Type B pancreatic cell (in vitro differentiated cells): ENCODE measurements at places on chromosomes 16 and 17.

DNA sequence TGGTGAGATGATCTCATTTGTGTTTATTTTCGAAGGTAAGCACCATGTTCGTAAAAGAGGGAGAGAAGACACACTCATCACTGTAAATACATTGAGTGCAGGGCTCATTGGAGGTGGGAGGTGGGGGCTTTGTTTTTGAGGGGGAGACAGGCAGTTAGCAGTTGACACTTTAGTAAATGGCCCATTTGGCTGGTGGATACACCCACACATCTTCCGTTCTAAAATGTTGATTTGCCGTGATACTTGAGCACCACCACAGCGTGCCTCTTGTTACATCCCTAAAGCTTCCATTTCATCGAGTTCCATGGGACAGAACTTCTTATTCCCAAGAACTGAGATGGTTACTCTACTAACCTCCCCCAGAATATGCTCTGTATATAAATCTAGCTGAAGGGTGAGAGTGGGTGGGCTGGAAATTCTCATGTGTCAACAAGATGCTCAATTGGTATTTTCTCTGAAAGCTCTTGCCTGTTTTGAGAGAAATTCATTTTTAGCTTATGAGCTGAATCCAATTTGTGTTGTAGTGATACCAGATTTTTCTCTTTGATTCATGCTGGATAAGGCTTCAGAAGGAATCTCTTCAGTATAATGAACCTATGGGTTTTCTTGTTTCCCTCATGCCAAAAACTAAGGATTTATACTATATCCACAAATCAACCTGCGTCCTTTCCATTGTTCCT is 314.3 kb downstream of the RBFOX1 start:
- DNase-seq = no peak

GRCh38 chr16:73526011-73526804 is 478.3 kb upstream of the ZFHX3 start:
- no peak for DNase-seq

DNA sequence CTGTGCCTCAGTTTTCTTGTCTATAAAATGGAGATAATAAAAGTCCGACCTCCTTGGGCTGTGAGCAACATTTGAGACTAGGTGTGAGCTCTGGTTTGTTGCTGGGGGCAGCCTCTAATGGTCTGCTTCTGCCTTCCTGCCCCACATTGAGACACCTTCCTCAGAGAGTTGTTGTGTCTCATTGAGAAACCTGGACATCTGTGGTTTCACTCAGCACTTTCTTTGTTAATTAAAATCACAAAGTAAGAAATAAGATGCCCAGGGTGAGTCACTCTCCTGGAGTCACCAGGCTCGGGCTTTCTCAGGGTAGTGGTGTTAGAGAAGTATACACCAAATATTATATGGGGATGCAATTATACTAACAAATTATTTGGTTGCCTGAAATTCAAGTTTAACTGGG is 389.2 kb upstream of the SALL1 start:
- no peak for DNase-seq

GRCh38 chr17:57262557-57262956 is 6.2 kb downstream of the MSI2 start:
- DNase-seq = no peak

DNA sequence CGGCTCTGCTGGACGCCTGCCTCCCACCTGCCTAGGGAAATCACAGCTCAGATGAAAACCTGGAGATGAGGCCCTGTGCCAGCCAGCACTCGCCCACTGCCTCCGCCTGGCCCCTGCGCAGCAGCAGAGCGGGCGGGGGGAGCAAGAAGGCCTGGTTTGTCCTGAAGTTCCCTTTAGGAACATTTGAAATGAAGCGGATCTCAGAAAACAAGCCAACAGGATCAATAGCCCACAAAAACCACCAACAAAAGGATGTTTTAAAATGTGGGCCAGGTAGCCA is 48.0 kb downstream of the RBFOX3 start:
- DNase-seq = no peak

- no peak for DNase-seq
Measured at GRCh38 chr17:50056961-50057330, 1.0 kb downstream of the ITGA3 start.

- no peak for DNase-seq
Measured at GRCh38 chr16:59905606-59906005, 1171.5 kb upstream of the GOT2 start.
